RKO (cell line): ENCODE measurements at places on chromosomes 5 and 9.
A peak's percentile ranks its signal among the peaks of the same experiment; 100 is the strongest.

DNA sequence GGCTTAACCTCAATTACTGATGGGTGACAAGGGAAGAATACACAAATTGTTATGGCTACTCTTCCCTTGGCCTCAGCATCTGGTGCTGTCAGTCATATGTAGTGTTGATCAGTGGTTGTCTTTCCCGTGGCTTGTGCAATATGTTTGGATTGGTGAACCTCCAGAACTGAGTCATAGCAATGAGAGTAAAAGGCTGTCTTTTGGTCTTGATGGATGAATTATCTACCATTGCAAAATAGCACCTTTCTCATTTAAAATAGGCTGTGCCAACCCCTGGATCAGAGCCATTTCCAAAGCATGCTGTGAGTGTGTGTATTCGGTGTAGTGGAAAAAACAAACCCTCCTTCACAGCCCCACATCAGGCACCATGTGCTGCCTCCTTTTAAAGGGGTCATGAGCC, 14.6 kb upstream of the F2R start:
- no peak for DNase-seq

- DNase-seq, result no peak
These were observed 202.1 kb upstream of the SLC30A5 start for GRCh38 chr5:68891718-68892117.

DNA sequence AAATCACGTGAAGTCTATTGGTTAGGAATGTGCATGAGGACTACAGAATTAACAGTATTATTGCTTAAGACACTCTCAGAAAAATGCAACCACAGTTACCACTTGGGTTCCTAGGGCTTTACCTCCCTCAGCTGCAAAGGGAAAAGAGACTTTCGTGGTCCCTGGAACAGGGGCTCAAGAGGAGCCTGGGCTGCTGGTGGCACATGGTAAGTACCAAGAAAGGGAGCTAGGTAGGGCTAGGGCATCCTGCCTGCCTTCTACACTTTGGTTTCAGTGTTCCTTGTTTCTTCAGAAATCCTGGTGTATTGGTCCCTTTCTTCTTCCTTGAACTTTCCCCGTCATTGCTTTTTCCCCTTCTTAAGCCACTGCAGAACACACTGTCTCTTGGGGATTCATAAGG, 7.3 kb upstream of the VCAN start:
- no peak for DNase-seq

GRCh38 chr9:6708732-6709131, 49.0 kb upstream of the KDM4C start:
- no peak for DNase-seq

DNA sequence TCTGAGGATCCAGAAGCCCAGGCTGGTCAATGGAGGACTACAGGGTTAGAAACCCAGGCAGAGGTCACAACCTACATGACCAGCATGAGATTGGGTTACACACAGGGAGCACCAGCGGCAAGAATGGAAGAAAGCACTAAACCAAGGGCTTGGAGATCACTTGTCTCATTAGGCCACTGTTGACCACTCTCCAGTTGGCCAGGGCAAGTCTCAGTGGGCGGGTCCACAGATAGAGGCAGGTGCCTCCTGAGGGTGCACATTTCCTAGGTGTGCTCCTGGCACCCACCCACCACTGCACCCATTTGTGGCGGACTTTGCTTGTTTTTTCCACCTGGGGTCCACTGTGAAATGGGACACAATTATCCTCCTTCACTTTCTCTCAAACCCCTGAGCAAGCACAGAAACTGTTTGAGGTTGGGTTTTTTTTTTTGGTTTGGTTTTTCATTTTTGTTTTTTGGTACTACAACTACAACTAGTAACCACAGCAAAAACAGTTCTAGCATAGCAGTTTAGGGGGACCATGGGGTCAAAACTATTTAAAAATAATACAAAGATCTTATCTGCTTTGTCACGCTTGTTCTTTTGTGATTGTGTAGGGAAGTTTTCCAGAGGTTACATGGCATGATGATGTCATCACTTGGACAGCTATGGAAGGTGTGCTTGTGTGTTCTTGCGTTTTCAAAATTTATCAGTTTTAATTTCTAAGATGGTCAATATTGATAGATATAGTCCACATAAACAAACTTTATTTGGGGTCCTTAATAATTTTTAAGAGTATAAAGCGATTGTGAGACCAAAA, 6.1 kb downstream of the NPR2 start:
- no peak for DNase-seq

GRCh38 chr9:127224178-127224882, 40.2 kb upstream of the GARNL3 start:
- DNase-seq, result peak; percentile 94

- no peak for DNase-seq
These were observed 140.2 kb upstream of the MYO10 start for GRCh38 chr5:17076272-17076671.

GRCh38 chr5:40755093-40755406, 711 bp downstream of the TTC33 start:
- DNase-seq, result peak; percentile 90

DNA sequence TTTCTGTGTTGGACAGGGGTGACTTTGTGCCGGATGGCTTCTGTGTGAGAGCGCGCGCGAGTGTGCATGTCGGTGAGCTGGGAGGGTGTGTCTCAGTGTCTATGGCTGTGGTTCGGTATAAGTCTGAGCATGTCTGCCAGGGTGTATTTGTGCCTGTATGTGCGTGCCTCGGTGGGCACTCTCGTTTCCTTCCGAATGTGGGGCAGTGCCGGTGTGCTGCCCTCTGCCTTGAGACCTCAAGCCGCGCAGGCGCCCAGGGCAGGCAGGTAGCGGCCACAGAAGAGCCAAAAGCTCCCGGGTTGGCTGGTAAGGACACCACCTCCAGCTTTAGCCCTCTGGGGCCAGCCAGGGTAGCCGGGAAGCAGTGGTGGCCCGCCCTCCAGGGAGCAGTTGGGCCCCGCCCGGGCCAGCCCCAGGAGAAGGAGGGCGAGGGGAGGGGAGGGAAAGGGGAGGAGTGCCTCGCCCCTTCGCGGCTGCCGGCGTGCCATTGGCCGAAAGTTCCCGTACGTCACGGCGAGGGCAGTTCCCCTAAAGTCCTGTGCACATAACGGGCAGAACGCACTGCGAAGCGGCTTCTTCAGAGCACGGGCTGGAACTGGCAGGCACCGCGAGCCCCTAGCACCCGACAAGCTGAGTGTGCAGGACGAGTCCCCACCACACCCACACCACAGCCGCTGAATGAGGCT, at the start of gene ADRB2:
Gene ADRB2 (plus strand): TSS at position 559 of the 686 bp plus-strand sequence. CDS start 221 bp downstream, outside the sequence.
- DNase-seq, result no peak

DNA sequence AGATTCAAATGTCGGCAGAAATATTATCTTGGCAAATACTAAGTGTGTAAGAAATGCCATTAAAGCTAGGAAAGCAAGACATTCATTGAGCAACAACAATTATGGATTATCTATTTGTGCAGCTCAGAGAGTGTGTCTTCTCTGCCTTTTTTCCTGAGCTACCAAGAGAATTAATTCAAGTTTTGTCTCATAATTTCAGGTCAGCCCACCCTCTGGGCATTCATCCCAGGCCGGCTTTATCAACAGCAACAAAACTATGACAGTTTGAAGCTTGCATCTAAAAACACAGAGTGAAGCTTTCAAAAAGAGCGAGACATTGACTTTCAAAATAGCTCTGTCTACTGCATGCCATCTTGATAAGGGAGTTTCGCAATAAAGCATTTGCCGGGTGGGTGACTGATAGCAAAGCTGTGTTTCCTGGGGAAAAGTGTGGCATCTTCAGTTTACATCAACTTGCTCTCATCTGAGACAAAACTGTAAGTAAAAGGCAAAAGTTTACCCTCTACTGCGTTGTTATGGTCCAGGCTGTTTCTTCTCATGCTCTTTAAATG, 182.4 kb downstream of the IRX1 start:
- DNase-seq, result no peak

DNA sequence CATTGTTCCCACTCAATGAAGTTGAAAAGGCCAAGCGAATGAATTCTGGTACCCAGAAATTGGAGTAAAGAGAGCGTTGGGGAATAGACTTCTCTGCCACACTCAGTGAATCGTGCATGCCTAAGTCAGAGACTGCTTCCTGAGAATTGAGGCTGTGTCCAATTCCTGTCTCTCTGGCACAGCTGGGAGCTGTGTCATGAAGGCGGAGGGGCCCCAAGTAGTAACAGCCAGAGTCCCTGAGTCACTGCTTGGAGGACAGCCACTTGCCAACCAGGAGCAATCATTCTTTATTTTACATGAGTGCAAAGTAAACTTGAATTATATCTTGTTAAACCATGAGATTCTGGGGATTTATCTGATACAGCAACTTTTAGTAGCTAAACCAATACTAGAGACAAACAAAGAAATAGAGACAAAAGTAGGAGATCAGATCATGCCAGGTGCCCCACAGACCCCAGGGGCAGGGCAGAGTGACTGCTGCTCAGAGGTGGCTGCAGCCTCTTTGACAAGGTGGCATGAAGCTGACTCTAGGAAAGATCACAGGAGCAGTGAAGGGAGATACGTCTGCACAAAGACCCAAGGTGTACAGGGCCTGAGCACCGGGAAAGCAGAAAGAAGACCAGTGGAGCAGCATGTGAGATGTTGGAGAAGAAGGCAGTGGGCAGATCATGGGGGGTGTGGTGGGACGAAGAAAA, 246.0 kb downstream of the GADD45G start:
- DNase-seq, result peak; percentile 19

DNA sequence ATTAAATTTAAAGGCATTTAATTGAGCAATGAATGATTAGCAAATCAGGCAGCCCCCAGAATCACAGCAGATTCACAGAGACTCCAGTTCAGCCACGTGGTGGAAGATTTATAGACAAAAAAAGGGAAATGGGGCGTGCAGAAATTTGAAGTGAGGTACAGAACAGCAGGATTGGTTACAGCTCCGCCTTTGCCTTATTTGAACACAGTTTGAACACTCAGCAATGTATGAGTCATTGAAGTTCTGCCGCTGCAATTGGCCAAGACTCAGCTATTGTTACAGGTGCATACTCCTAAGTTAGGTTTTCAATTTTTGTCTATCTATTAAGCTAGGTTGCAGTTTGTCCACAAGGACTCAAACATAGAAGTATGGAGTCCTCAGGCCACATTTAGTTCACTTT, 157.7 kb upstream of the SLC12A2 start:
- no peak for DNase-seq

DNA sequence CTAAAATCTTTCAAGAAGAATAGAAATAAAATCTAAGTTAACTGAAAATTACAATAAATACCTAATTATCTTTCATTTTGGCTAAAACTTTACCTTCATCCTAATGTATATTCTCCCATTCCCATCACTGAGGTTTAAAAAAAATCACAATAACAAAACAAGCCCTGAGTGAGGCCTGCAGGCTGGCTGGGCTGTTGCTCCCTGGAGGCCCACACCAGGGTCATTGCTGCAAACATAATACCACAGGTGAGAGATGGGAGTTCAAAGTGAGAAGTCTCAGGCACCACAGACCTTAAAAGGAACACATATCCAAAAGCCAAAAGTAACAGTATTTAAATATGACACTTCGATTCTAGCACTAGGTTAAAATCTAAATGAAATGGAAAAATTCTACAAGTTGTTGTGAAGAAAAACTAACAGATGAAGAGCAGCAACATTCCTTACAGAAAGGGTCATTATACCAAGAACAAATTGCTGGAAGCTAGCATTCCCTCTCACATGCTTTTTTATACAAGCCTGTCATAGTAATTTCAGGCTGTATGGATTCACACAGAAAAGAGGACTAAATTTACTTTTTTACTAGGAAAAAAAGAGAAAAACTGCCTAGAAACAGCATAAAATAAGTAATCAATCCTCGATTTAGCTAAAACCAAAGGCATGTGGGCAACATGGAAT, 57.8 kb downstream of the AUH start:
- no peak for DNase-seq

DNA sequence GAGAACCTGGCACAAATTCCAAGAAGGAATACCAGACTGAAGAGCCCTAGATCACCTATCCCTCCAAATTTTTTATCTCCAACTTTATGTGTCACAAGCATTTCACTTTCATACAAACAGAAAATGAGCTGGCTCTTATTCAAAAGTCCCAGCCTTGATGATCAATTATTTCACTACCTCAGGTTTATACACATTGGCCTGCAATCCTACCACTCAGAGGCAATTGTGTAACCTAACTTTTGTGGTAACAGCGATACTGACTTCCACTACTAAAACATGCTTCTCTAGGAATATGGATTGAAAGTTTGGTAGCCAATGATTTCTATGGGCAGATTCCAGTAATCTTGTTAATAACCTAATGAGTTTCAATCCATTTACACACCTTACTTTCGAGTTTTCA, 10.5 kb downstream of the RNF38 start:
- no peak for DNase-seq

GRCh38 chr5:54446379-54446732, 9.1 kb upstream of the HSPB3 start:
- DNase-seq, result no peak

GRCh38 chr5:83022334-83022733, 54.9 kb downstream of the TMEM167A start:
- no peak for DNase-seq
